DMS53 (cell line): ENCODE measurements at places on chromosomes 6 and 20.

- DNase-seq, result peak; percentile 97
Measured at GRCh38 chr20:17558154-17558940, 11.5 kb upstream of the DSTN start.

DNA sequence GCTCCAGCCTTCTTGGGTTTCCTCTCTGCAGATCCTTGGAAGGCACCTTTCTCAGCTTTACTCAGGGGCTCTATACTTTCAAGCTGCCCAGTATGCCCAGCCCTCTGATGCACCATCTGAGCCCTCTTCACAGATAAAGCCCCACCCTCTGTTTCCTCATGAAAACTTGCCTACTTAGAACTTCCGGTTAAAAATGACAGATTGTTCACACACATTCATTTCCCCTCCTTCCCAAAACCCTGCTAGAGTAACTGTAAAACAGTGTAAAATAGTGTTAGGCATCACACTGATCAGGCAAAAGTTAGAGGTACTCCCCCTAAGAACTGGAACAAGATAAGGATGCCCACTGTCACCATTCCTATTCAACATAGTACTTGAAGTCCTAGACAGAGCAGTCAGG is 14.0 kb upstream of the GCM1 start:
- no peak for DNase-seq

DNA sequence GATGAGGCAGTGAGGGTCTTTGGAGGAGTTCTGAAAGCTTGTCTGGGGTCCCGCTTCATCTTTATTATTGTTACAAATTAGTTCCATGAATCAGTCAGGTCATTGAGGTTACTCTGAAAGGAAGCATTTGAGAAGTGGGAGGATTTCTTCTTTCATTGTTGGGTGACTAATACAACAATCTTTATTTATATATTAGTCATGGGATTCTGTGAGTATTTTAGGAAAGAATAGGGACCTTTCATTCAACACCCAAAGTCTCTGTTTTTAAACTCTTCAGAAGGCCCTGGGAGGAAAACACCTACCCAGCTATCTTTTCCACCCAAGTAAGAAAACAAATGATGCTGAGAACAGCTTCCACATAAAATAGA is 98.3 kb downstream of the SOD2 start:
- no peak for DNase-seq

DNA sequence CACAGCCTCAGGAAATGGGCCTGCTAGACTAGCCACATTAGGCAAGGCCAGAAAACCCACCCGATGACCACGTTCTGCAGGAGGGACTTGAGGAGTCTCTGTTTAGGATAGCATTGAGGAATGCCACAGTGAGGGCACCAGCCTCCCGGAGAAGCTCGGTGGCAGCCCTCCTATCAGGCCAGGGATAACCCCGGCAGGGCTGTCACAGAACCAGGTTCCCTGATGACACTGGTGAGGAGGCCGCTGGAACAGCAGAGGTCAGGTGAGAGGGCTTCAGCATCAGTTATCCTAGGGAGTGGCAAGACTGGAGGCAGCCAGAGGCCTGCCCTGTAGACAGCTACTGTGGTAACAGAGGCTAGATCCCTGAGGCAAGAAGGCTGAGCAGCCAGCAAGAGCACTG is 157.6 kb downstream of the MYLK4 start:
- no peak for DNase-seq

- DNase-seq, result no peak
Measured at GRCh38 chr6:29728173-29728874, 5.1 kb downstream of the HLA-F start.

DNA sequence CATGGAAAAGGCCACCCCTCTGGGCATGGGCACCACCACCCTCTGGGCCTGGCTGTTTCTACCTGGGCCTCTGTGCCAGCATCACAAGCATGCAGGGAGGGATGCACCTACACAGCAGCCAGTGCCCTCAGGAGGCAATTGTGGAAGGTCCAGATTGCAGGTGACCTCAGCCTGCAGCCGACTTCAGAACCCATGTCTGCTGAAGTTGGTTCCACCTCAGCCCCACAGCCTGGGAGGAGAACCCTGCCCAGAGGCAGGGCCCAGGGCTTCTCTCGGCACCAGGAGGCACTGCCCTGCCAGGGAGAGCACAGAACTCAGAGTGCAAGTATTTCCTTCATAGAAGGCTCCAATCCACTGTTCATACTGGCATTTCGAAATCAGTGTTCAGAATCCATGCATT is 149.8 kb downstream of the TTLL2 start:
- no peak for DNase-seq

DNA sequence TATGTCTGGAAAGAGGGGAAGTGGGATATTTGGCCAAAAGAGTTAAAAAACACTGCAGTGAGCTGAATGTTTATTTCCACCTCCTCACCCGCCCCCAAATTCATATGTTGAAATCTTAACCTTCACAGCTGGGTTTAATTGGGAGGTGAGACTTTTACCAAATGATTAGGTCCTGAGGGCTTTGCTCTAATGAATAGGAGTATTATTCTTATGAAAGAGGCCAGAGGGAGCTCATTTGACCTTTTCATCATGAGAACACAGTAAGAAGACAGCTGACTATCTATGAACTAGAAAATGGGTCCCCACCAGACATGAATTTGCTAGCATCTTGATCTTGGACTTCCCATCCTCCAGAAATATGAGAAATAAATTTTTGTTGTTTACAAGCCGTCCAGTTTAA is 1028.9 kb downstream of the PHF3 start:
- no peak for DNase-seq

- DNase-seq, result no peak
Measured at GRCh38 chr6:41630946-41631345, 7.3 kb upstream of the MDFI start.

DNA sequence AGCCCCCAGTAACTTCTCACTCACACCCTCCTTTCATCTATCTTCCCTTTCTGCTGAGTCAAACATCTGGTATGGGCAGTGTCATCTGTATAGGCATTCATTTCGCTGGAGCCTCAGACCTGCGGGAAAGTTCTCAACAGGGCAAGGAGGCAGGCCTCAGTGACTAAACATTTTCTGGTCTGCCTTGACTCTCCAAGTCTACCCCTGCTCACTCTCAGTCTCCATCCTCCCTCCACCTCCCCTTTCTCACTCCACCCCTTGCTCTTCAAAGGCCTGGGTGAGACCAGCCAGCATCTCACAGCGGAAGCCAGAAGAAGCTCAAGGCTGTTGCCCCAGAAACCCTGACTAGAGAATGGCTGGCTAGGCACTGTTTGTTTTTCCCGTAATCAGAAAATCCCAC is 105.0 kb upstream of the BEND6 start:
- no peak for DNase-seq

DNA sequence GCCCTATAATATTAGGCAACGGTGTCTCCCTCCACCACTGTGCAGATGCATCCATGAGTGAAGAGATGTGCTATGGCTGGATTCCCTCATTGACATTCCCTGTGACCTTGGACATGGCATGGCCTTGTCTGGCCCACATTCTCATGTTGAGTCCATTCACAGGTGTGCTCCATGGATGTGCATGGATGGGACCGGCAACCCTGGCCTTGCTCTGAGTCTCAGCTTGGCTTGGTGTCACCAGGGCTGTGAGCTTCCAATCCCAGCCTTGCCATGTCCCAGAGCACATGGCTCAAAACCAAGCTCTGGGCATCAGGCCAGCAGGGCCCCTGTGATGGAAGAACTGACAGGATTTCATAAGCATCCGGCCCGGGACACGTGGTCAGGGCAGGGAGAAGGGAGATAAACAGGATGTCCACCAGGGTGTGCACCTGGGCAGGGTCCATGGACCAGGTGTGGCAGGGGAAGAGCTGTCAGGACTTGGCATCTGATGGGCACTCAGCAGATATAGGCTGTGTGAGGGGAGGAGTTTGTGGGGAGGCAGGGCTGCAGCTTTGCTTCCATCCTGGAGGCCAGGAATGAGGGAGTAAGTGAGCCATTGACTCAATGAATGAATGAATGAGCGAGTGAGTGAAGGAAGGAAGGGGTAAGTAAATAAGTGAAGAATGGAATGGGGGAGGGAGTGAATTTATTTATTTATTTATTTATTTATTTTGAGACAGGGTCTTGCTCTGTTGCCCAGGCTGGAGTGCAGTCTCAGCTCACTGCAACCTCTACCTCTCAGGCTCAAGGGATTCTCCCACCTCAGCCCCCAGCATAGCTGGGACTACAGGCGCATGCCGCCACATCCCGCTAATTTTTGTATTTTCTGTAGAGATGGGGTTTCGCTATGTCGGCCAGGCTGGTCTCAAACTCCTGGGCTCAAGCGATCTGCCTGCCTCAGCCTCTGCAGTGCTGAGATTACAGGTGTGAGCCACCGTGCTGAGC is 15.7 kb downstream of the NRSN2 start:
- DNase-seq, result peak; percentile 99

DNA sequence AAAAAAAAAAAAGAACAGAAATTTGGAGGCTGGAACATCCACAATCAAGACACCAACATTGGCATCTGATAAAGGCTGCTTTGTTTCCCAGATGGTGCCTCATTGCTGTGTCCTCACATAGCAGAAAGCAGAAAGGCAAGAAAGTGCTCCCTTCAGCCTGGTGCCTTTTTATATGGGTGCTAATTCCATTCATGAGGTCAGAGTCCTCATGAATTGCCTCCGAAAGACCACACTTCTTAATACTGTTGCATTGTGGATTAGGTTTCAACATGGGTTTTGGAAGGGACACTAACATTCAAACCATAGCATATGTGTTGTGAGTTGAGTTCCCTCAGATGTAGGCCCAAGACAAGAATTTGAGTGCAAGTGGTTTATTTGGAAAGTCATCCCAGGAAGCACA is 8.0 kb upstream of the C20orf202 start:
- DNase-seq, result no peak

- DNase-seq, result no peak
Measured at GRCh38 chr6:162736961-162737360, 9.2 kb downstream of the PACRG start.

DNA sequence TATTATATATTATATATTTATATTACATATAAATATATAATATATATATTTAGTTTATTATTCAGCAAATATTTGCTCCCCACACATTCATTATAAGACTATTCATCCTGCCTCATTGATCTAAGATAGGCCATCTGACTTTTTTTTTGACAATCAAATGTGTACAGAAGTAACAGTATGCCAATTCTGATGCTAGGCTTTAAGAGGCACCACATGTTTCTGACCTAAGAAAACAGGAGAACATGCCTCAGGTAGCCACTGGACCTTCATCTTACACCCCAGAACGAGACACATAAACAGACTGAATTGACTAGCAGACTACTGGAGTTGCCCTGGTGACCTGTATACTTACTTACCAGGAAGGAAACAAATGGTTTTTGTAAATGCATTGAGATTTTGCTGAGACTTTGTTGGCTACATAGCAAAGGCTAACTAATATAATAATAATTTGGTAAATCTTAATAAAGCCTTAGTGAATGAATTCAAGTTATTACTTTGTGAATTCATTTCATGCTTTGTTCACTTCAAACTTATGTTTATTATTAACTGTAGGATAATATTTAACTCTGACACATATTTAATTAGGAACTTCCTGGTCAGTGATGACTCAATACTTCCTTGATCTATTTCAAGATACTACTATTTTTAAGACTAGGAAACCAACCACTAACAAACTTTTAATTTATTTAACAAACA is 13.4 kb upstream of the MYO6 start:
- peak; percentile 93 for DNase-seq

- no peak for DNase-seq
Measured at GRCh38 chr20:51740838-51741237, 27.4 kb downstream of the ATP9A start.
